Pulmonary artery endothelial cell (primary cell): ENCODE measurements at places on chromosomes 6 and 20.

GRCh38 chr6:156068881-156069280 is 613.2 kb upstream of the NOX3 start:
- no peak for DNase-seq

DNA sequence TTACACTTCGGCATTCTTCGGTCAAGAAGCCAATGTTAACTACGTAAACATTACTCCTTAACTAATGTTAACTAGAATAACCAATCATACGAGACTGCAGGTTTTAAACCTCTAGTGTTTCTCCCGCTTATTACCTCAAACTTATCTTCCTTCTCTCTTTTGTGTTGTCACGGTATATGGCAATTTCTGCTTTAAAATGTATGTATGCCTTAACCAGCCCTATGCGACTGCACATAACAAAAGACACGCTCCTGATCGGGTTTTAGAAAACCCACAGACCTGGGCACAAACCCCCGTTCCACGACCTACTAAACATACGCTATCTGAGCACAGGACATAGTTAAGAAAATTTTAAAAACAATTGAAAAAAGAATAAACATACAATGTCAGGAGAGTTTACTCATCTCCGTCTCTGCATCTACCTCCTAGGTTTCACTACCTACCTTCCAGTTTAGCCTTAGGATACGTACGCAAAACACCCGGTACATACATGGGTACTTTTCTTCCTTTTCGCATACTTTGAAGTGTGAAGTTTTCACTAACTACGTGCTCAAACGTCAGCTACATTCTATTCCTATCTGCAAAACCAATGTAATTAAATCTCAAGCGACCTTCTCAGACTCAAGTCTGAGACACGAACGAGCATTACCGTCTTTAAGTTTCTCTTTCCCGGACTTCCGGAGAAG is 1.1 kb downstream of the CD164 start:
- no peak for DNase-seq

GRCh38 chr20:61352346-61353260 is 100.5 kb downstream of the CDH4 start:
- no peak for DNase-seq

- DNase-seq = no peak
Observed at GRCh38 chr6:85004361-85004995, 240.1 kb upstream of the TBX18 start.

GRCh38 chr20:44231193-44231592 is 15.9 kb upstream of the GDAP1L1 start:
- no peak for DNase-seq

GRCh38 chr20:23343590-23343989 is 7.0 kb upstream of the NXT1 start:
- DNase-seq = no peak

- DNase-seq = no peak
Observed at GRCh38 chr20:9160331-9160730, 91.4 kb downstream of the PLCB4 start.

- DNase-seq = no peak
Observed at GRCh38 chr6:104625536-104625935, 234.2 kb downstream of the HACE1 start.

DNA sequence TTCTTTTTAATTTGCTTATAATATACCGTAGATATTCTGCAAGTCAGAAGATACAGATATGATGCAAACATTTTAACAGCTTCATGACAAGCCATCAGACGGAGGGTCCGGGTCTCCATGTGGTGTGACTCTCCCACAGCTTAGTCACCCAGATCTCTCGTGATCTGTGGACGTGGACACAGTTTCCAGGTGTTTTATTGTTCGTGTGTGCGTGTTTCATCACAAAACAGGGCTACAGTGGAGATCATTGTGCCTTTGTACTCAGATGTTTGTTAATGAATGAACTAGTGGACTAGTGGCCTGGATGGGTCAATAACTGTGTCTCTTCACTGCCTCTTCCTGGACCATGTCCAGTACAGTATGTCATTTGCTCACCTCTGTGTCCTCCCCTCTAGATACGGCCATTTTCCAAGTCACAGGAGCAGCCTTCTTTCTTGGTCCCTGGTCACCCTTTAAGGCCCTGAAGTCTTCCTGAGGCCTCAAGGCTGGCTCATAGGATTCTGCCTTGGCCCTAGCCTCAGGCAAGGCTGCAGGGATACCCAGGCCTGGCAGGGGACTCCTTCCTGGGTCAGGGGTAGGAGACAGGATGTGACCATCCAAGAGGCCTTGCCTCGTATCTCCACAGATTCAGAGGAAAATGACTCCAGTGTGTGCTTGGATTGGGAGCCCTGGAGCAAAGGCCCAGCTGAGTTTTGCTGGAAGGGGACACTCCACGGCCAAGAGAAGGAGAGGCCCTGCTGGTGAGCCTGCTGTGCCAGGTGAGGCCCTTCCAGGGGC is 4.6 kb downstream of the ADIG start:
- no peak for DNase-seq

GRCh38 chr6:52552278-52552643 is 24.6 kb downstream of the TRAM2 start:
- no peak for DNase-seq

GRCh38 chr6:14206391-14206790 is 88.8 kb downstream of the CD83 start:
- DNase-seq = no peak

DNA sequence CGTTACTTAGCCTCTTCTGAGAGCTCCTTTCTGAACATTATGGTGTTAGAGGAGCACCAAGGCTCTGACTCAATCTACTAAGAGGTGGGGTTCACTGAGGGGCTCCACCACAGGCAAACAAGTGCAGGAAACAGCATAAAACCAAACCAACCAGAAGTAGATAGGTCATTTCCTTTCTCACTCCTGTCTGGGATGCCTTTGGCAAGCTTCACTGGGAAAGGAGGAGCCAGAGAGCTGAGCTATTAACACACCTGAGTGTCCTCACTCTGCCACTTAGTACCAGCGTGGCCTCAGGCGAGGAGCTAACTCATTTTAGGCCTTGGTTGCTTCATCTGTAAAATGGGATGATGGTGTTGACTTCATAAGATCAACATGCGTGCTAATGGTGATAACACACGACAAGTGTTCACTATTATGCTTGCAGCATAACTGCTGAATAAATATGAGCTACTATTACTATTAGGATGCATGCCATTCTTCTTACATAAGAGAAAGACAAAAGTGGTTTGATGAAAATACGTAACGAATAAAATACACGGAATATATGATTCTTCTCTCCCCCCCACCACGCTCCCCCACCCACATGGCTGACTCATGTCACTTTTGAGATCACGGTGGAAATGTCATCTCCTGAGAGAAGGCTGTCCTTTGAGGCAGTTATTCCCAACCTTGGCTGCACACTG is 185.4 kb downstream of the BCAS1 start:
- no peak for DNase-seq

DNA sequence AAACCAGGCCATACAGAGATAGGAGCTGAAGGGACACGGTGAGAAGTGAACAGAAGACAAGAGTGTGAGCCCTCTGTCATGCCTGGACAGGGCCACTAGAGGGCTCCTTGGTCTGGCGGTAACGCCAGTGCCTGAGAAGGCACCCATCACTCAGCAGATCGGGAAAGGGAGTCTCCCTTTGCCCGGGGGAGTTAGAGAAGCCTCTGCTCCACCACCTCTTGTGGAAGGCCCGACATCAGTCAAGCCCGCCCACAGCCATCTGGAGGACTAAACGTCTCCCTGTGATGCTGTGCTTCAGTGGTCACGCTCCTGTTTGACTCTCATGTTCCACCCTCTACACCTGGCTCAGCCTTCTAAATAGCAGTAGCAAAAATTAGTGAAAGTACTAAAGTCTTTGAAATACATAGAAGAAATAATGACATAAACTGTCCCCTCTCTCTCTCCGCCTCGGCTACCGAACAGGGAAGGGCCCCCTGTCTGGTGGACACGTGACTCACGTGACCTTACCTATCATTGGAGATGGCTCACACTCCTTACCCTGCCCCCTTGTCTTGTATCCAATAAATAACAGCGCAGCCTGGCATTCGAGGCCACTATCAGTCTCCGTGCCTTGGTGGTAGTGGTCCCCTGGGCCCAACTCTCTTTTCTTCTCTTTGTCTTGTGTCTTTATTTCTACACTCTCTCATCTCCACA is 66.7 kb downstream of the RPP21 start:
- DNase-seq = no peak

- DNase-seq = no peak
Observed at GRCh38 chr6:134097114-134097707, 44.8 kb upstream of the SLC2A12 start.

GRCh38 chr6:41650120-41650519 is 11.9 kb downstream of the MDFI start:
- DNase-seq = no peak

GRCh38 chr6:168583821-168584220 is 142.8 kb downstream of the SMOC2 start:
- DNase-seq = no peak

DNA sequence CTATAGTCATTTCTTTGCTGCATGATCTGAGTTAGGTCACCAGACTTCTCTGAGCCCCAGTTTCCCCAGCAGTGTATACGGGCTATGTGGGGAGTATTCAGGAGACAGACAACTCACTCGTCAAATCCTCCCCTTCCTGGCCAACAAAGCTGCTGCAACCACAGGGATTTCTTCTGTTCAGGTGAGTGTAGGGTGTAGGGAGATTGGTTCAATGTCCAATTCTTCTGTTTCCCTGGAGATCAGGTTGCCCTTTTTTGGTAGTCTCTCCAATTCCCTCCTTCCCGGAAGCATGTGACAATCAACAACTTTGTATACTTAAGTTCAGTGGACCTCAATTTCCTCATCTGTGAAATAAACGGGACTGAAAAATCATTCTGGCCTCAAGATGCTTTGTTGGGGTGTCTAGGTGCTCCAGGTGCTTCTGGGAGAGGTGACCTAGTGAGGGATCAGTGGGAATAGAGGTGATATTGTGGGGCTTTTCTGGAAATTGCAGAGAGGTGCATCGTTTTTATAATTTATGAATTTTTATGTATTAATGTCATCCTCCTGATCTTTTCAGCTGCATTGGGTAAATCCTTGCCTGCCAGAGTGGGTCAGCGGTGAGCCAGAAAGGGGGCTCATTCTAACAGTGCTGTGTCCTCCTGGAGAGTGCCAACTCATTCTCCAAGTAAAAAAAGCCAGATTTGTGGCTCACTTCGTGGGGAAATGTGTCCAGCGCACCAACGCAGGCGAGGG is 594 bp upstream of the CDKN1A start:
- DNase-seq = no peak

DNA sequence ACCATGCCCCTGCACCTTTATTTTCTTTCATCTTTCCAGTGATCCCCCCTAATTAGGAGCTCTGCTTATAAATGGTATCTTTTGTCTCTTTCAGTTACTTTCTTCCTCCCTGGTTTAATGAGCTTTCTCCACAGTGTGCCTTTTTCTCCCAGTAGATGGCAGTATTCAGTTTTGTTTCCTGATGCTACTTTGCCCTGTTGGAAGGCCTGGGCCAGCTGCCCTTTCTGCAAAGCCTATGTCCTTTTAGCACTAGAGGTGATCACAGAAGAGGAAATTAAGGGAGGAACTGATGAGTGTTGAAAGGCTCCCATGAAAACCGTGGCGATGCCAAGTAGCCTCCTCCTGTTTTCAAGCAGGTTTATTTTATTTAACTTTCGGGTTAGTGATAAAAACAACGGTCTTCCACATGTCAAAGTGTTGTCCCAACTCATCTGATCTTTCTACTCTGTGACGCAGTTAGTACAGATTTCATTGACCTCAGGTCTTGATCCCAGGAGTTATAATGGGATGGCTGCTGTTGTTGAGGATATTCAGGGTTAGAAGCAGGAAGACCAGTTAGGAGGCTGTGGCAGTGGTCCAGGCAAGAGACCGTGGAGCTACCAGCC is 184.2 kb upstream of the BMP2 start:
- DNase-seq = peak; percentile 13

GRCh38 chr6:16136621-16137450 is 8.0 kb downstream of the MYLIP start:
- no peak for DNase-seq

DNA sequence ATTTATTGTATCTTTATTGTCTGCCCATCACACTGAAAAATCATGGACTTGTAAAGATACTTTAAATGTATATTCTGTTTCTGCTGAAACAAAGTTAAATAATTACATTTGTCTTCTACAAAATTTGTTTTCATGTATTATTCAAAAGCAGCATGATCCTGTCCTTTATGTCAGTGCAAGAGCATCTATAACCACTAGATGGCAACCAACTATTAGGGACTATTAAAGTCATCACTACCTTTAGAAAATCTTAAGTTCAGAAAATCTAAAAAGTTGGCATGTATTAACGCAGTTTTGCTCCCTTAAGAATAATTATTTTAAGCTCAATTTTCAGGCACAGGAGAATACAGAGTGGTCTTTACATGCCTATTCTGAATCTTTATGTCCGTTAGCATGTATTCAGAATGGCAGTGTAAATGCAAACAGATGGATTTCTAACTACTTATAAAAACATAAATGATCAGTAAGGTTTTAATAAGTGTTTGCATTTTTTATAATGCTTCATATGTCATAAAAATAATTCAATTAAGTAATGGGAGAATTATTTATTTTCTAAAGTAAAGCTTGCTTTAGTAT is 17.8 kb downstream of the TMEM30A start:
- no peak for DNase-seq

DNA sequence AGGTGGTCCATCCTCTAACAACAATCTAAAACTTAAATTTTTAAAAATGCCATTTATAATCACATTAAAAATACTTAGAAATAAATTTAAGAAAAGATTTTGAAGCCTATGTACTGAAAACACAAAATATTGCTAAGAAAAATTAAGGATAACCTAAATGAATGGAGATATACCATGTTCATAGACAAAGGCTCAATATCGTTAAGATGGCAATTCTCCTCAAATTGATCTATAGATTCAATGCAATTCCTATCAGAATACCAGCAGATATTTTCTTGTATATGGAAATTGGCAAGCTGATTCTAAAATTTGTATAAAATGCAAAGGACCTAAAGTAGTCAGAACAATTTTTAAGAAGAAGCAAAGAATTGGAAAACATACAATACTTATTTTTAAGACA is 19.7 kb upstream of the UST start:
- DNase-seq = no peak

GRCh38 chr6:129008591-129008990 is 125.7 kb downstream of the LAMA2 start:
- DNase-seq = no peak

DNA sequence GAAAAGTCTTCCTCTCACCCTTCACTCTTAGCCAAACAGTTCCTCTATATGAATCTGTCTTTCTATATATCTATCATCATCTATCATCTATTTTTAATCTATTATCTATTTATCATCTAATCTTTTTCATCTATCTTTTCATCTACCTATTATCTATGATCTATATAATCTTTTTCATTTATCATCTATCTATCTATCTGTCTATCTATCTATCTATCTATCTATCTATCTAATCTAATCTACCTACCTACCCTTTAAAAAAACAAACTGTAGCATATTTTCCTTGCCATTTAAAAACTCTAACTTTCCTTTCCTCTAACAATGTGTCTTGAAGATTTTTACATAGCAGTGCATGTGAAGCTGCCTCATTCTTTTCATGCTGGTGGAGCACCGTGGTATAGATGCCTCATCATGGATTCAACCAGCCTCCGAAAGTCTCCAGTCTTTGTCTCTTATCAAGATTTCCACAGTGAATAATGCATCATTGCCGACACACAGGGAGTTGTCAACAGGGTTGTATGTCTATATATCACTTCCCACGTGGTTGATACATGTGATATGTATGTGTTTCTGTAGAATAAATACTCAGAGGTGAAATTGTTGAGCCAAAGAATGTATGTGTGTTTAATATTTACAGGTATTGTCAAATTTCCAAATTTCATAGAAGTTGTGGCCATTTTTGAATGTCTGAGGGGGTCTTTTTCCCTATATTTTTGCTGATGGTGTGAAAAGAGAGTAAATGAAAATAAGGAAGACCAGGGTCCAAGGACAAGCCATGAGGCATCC is 51.3 kb downstream of the VEGFA start:
- DNase-seq = no peak
